ENCODE measurements at places on chromosomes 6 and 20.

DNA sequence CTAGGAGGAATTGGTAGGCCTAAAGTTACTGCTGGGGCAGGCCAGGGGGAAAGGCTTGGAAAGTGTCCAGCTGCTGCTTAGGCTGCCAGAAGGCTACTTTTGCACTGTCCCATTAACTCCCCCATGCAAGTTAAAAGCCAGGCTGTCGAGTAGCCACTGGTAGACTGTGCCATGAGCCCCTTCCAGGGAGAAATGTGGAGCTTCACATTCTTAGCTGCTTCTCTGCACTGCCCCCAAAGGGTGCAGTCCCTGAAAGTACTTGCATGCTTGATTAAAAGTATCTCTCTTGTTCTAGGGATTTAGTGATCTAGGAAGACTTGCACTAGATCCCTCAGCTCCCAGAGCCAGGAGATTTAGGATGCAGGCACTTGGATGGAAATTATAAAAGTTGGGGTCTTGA, 57.3 kb downstream of the CDC5L start:
- no peak for DNase-seq

DNA sequence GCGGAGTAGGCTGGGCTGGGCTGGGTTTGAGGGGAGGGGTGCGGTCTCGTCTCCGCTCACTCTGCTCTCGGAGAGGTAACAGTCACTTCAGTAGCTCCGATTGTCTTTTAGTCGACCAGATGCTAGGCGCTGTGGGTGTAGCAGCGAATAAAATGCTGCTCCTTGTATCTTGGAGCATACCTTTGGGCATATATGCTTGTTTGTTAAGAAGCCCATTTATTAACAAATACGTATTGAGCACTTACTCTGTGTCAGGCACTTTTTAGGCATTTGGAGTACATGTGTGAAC, 545 bp downstream of the ACTR5 start:
- no peak for DNase-seq

- DNase-seq = no peak
Measured at GRCh38 chr20:10089871-10090587, 55.2 kb downstream of the ANKEF1 start.

- DNase-seq = peak; percentile 57
Measured at GRCh38 chr6:36852481-36853147, 13.4 kb upstream of the CPNE5 start.

- DNase-seq = peak; percentile 10
Measured at GRCh38 chr20:16517946-16518783, 55.1 kb downstream of the KIF16B start.

DNA sequence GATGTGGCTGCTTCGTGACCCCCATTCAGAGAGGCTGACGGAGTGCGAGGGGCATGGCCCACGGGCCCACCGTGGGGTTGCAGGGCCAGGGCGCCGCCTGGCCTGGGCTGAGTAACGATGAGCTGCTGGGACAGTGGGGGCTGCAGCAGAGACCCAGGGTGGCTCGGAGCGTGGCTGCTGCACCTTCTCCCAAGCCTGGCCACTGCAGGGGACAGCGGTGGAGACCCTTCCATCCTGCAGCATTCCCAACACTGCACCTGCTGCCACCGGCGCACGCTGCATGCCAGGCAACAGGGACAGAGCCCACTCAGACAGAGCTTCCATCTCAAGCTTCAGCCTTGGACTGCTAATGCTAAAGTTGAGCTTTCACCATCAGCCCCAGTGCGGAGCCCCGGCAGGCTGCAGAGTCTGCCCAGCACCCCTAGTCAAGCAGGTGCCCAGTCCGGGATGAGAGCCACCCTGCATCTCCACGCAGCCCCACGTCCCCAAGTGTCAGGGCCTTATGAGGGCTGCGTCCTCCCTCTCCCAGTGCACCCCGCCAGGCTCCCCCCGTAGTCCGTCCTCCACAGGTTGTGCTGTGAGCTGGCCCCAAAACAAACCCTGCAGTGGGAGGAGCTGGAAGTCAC, 89.4 kb upstream of the AFDN start:
- DNase-seq = no peak

DNA sequence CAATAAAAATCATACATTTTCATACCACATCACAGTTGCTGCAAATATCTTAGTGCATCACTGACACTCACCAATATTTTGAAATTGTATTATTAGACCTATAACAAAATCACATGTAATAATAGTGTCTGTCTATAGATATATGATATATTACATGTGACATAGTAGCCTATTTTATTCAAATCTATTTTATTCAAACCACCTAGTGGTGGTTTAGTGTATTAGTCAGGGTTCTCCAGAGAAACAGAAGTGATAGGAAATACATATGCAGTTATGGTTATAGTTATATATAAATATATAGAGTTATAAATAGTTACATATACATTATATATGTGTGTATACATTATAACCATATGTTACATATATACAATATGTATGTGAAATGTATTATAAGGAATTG, 366.5 kb upstream of the ARID1B start:
- no peak for DNase-seq

- DNase-seq = no peak
Measured at GRCh38 chr6:160768101-160768500, 66.1 kb downstream of the PLG start.

DNA sequence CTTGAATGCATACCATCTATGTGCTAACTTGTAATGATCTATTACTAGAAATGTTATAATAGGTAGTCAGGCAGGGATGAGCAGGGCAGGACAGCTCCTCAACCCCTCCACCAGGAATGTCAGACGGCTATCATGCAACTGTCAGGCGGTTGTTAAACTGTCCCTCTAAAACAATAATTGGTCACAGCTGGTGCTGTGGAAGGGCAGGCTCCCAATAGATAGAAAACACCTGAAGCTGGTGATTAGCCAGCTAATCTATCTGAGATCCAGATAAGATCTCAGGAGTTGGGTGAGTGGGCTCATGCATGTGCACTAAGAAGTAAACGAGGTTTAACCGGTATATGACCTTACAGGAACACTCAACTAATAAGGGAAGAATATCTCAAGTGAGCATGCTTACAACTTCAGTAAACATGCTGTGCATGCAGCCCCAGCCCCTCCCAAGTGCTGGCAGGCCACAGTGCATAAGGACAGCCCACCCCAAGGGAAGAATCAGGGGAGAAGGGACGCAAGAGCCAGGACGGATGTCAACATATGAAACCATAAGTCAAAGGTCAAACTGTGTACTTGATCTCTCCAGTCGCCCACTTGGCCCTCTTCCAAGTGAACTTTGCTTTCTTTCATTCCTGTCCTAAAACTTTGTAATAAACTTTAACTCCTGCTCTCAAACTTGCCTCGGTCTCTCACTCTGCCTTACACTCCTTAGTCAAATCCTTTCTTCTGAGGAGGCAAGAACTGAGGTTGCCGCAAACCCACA, 566.2 kb upstream of the NRSN1 start:
- no peak for DNase-seq

DNA sequence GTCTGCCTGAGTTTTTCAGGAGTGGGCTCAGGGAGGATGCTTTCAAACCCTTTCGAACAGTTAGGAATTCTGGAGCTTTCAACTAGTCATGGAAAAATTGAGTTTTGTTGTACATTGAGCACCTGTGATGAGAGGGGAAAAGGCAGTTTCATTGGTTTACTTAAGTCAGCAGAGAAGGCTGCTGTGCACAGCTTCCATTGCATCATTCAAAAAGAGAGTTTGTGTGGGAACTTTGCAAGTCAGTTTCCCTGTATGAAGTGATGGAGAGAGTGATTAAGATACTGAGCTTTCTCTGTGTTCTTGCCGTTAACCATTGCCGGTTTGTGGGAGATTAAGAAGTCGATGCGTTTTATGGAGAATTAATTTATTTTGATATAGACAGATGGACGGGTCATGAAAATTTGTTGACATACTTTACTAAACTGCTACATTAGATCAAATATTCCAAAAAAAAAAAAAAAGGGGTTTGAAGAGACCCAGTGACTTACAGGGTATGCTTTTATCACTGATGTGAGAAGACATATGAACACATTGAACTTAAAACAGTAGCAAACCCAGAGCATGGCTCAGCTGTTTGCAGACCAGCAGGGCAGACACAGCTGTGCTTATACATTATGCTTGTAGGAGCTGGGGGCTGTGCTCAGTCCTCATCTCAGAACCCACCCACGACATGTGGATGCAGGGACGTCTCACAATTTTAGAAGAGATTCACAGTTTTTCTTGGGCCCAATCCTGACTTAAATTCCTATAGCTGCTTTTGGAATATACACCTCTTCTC, 234.1 kb downstream of the SOX4 start:
- no peak for DNase-seq

GRCh38 chr6:21404577-21404976, 189.0 kb upstream of the SOX4 start:
- DNase-seq = no peak

- DNase-seq = peak; percentile 56
Measured at GRCh38 chr6:118403036-118403435, 145.1 kb upstream of the PLN start.

GRCh38 chr6:35489995-35490791, 6.7 kb downstream of the TEAD3 start:
- DNase-seq = peak; percentile 67
